ENCODE measurements at places on chromosomes 2 and 18. TPM values are rescaled to one million over a fixed set of nuclear protein-coding genes. Genes with fewer than 3 reads are reported as not detected.

- DNase-seq, result no peak
Measured at GRCh38 chr2:158269143-158269542, 167.5 kb downstream of the UPP2 start.

DNA sequence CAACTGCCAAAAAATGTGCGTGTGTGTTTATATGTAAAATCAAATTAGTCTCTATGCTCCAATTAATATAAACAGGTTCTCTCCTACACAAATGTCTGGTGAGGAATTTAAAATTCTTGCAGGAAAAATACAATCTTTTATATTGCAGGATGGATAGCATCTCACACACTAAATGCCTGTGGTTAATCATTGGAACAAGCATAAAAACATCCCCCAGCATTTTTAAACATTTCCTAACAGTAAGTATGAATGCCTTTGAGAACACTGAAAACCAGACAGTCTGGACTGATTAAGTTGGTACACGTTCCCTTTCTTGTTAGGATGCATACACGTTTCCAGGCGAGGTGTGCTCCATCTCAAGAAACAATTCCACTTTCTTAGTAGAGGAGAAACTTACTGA lies 29.9 kb upstream of the PDE1A start:
- DNase-seq, result no peak

GRCh38 chr18:35776473-35776872 lies 194.9 kb downstream of the GALNT1 start:
- DNase-seq, result no peak

- no peak for DNase-seq
Measured at GRCh38 chr2:16031848-16032159, 91.5 kb downstream of the MYCN start.

DNA sequence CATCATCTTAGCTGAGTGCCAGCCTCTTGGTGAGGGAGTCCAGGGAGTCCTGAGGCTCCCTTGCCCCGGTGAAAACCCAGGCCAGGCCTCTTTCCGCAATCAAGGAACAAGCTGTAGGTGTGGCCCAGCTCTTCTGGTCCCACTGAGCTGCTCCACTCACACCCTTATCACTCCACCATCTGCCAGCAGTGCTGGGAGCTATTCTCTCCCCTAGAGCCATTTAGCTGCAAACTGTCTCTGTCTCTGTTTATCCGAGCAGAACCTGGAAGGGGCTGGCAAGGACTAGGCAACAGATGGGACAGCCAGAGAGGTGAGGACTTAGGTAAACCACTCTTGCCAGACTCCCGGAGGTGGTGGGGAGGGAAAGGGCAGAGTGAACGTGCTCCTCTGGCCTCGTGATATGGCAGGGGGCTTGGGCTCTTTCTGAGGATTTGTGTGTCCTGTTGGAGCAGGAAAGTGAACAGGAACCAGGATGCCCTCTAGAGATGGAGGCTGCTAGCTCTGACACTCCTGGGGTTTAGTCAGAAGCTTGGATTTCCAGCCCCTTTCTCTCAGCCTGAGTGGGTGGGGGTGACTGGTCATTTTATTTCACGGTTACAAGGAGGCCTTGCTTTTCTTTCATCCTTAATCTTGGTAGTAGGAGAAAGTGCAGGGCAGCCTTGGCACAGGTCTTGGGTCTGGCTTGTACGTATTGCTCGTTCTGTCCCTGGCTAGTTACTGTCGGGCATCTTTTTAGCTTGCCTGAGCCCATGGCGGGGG lies 19.6 kb downstream of the B3GNT2 start:
- no peak for DNase-seq

DNA sequence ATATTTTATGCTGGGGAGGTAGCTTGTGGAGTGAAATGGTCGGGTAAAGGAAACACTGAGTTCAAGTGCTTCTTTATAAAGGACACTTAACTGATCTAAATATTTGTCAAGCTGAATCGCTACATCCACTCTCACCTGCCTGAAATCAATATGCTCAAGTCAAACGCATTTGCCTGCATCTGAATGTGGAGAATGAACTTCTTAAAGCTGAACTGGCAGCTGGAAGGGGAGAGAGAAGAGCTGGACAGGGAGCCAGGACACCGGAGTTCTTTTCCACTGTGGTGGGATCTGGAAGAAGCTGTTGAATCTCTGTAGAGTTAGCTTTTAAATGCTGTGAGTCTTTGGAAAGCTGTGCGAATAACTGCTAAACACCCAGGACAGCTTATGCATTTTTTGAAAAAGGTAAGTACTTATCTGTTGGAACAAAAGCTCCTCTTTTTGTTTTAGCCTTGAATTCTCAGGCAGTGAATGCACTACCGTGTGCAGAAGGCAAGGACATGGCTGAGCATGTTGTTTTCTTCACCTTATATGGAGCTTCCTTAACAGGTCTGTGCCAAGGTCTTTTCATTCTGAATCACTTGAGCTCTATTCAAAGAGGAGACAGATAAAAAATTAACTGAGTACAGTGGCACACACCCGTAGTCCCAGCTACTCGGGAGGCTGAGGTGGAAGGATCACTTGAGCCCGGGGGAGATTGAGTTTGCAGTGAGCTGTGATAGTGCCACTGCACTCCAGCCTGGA lies 74.2 kb upstream of the KLF7 start:
- no peak for DNase-seq

DNA sequence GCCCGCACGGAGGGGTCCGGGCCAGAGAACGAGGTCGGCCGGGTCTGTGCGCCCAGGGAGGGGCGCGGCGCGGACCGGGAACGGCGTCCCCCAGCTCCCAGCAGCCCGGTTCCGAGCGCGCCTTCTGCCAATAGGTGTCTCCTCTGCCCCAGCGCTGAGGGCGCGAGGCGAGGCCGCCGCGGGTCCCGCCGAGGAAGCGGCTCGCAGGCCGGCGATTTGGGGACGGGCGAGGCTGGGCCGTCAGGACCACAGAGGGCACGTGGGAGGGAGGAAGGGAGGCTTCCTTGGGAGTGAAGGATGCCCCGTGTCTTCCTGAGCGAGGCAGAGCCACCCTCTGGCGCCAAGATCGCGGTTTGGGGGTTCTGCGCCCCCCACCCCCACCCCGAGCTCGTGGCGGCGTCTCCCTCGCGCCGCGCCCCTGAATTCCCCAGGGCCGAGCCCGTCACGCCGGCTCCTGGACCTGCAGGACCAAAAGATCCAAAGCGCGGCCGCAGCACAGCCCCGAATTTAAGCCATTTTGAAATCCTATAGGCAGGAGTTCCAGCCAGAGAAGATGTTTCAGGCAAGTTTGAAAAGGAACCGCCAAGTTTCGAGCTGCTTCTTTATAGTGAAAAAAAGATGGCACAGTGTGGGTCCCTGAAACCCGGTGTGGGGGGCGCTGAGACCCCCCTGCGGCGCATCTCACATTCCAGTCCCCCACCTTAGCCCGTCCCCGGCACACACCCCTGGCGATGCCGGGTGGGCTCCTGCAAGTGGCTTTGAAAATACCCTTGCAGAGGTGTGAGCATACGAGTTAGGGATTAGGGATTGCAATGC lies 909 bp downstream of the NFATC1 start:
- no peak for DNase-seq

- peak; percentile 54 for DNase-seq
Measured at GRCh38 chr2:179272406-179273192, 8.0 kb upstream of the SESTD1 start.

The FOXI3 gene
- not detected for total RNA-seq

The GAL3ST2 gene
- total RNA-seq, result not detected

The SPP2 gene
- total RNA-seq, result not detected

Data from Caki2 (cell line).